GM04504 (cell line): ENCODE measurements at places on chromosomes 4 and X.

DNA sequence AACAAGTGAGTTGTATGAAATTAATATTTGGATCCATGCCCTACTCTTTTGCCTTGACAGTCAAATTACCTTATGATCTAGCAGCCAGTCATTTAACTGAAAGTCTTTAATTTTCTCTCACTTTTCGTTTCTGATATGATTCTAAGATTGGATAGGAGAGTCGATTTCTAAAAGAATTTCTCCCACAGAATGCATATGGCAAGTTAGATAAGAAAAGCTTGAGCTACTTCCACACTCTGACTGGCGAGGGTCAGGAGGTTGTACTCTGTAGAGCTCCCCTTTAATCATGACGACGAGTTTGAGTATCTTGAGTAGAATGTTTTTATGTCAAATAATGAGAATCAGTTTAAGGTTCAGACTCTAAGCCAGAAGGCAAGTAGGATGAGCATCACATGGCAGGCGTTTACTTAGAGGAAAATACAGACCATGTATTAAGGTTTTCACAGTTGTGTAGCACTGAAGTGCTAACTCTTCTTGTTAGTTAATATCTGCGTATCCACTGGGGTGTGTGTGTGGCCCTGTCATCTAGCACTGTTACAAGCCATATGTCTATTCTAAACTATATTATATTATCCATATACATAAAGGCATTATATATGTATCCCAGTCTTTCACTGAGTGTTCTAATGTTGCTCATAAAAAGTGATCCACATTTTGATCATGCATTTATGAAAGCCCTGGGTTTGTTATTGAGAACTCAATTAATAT, 37.8 kb downstream of the LRP2BP start:
- no peak for DNase-seq

DNA sequence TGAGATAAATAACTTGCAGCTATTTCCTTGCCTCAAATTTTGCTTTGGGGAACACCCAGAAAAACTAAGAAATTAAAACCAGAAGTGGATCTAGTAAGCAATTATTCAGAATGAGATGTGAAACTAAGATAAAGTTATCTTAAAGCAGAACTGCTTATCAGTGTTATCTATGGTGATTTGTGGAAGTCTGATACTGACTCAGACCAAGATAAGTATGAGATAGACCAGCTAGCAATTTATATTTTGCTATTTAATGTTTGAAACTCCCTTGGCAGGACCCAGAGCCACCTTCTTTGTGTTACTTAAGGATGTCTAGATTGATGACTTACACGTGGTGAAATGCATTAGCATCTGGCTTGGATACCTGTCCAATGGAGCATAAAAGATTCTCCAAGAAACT, 368.1 kb downstream of the EPHA5 start:
- DNase-seq: no peak

DNA sequence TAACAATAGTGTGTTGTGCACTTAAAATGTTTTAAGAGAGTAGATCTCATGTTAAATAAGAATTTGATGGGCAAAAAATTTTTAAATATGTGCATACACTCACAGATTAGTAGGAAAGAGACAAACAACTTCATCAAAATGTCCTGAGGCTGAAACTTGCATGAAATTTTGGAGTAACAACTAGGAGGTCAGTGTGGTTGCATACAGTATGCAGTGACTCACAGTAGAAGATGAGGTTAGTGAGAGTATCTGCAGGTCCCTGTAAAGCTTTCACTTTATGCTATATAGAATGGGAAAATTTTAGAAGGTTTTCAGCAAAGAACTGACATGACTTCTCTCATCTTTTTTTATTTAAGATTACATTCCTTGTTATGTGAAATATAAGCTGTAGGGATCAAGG, 453.1 kb upstream of the KLHL4 start:
- DNase-seq: no peak

DNA sequence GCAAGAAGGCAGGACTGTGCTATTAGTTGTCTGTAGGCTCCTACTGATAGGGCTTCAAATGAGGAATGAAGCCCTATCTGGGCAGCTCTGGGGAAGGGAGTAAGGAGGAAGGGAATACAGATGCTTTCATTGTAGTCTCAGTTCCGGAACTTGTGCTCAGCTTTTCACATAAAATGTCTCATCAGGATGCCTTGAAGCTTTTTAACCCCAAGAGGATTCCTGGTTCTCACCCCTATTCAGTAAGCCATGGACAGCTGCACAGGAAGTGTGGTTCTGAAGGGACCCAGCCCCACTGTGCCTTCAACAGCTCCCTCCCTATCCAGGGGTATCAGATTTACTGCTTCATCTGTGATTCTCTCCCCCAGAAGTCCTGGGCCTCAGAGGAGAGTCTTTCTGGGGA, 5.0 kb downstream of the ARMCX5 start:
- DNase-seq: no peak

GRCh38 chr4:14518136-14518535, 484.1 kb upstream of the CPEB2 start:
- no peak for DNase-seq

- no peak for DNase-seq
These were observed 233.3 kb upstream of the EDNRA start for GRCh38 chr4:147247579-147247978.

DNA sequence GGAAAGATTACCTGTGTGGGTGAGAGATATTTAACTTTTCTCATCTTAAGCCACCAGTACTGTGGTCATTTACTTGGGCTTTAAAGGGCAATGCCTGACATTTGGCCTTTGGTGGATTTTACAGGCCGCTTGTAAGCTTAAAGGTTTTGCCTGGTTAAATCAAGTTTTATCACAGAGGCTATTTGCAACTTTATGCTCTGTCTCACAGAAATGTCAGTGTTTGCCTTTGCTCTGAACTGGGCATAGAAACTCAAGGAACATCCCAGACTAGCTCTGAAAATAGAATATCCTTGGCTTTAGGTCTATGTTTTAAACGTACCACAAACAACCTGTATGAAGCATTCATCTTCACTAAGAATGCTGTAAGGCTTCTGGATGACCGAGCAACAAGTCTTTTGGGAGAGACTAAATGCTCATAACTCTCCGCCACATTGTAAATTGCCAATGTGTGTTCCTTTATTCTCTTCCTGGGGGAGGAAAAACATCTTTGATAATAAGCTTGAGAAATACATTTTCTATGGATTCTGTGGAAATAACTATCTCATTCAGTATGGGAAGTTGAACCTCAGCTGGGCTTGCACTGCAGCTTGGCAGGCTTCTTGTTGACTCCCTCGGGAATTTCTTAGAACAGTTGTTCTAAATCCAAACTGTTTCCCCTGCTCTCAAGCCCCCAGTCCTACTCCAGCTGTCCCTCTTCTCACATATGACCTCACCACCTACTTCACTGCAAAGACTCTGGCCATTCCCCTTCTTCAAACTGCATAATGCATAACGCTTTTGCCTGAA, 105.8 kb upstream of the WDR44 start:
- no peak for DNase-seq

DNA sequence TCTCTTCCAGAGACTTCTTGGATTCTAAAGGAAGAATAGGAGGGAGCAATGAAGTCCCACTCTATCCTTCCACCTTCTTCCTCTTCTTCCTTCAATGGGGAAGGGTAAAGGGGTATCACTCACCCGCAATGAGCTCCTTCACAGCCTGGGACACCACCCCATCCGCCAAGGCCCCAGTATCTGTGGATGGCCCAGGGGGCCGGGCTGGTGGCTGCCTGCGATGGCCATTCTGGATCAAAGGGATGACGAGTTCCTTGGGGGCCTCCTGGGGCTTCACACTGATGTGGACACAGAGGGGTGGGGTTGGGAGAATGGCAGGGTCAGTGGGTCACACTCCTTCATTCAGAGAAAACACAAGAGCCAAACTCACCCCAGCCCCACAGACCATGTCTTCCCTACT, 1.0 kb downstream of the GPKOW start:
- no peak for DNase-seq

DNA sequence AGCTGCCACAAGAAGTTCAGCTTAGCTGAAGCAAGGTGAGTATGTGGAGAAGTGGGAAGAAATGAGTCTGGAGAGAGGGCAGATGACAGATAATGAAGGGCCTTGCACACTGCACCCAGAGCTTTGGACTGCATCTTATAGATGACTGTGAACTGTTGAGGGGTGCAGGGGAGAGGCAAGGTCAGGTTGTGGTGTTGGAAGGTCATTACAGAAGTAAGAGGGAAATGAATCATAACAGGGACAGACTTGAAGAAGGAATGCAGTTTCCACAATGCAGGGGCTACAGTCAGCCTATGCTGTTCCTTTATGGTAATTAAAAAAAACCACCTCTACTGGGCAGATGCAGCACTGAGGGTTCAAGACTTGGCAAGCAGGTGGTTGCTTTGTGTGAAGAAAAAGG, 4.8 kb upstream of the IGFBP7 start:
- DNase-seq: no peak

GRCh38 chr4:8019396-8020365, 80.0 kb upstream of the AFAP1 start:
- DNase-seq: no peak

- DNase-seq: no peak
These were observed 633.5 kb upstream of the FAT1 start for GRCh38 chr4:187357045-187357643.

DNA sequence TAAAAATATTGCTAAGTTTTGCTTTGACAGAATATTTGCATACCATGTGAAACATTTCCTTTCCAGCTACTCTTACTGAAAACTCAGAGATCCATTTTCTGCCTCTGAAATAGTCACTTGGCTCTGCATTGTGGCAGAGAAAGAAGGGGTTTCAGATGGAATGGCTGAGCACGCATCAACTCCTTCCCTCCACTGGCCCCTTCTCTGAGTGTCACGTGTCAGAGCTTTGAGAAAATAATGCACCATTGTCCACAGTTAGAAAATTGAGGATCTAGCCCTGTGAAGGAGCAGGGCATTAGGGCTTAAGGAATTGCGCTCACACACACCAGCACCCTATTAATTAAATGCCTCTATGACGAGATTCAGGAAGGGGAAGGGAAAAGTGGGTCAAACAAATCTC, 78.8 kb upstream of the FAT4 start:
- no peak for DNase-seq

DNA sequence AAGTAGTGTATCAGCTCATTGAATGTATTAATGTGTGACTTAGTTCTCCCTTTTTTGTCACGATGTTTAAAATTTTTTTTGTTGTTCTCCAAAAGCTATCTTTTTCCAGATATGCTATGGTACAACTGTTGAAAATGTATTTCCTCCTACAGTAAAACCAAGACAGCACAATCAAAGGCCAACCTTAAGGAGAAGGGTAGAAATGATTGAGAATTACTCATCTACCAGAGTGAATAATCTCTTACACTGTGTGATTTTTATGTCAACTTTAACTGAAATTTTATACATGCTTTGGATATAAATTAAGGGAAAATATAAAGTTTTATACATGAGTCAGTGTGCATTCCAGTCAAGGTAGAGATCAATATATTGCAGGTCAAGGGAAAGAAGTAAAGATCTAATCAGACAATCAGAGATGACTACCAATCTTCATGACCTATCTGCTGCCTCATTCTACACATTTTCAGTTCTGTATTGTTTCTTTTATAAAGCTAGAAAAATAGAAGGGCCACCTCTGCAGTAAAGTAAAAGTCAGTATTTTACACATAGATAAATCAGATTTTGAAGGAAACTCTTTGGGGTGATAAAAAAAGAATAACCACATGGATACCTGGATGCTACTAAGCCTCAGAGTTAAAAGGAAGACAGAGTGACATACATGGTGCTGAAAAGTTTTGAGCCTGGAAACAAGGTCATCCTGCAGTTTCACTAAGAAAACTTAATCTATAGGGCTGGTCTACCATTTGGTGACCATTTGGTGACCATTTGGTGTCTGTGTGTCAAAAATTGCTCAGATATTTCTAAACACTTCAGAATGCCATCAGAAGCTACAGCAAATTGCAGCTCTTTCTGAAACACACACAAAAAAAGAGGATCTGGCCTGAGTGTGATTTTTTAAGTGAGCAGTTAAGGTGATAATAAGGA, 1.6 kb downstream of the FAM13A start:
- DNase-seq: no peak

DNA sequence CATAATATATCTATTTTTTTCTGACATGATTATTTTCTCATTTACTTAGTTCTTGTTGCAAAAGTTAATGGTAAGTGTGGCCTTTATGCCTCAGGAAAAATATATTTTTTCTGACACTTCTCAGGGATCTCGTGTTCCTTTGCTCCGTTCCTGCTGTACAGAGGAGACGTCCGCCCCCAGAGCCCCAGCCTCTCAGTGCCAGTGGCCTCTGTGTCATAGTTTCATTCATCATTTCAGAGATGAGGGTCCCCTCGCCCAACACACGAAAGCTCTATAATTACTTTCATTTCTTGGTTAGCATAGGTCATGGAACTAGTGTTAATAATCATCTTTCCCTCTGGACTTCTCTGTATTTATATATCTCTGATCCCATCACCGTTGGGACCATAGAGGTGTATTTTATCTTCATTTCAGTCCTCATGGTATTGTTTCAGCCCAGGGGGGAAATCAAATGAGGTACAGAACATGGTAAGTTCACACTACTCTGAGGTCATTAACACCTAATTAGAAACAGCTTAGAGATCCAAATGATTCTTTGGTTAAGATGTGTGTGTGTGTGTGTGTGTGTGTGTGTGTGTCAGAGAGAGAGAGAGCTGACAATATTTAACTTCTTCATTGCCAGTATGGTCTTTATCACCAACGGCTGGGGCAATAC, 631.1 kb upstream of the TENM3 start:
- no peak for DNase-seq

GRCh38 chrX:134694333-134695322, 36.4 kb upstream of the PLAC1 start:
- DNase-seq: no peak

DNA sequence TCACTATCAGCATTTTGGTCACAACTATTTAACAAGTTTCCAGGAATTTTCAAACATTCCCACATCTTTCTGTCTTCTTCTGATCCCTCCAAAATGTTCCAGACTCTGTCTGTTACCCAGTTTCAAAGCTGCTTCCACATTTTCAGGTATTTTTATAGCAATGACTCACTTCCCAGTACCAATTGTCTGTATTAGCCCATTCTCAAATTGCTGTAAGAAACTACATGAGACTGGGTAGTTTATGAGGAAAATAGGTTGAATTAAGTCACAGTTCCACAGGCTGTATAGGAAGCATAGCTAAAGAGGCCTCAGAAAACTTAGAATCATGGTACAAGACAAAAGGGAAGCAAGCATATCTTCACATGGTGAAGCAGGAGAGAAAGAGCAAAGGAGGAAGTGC, 475.0 kb upstream of the PCDH7 start:
- no peak for DNase-seq

- DNase-seq: no peak
These were observed 735.4 kb downstream of the FSTL5 start for GRCh38 chr4:161428180-161428965.

GRCh38 chrX:139784807-139785206, 76.8 kb upstream of the MCF2 start:
- DNase-seq: no peak

GRCh38 chr4:84403656-84404055, 95.4 kb downstream of the NKX6-1 start:
- DNase-seq: no peak
